DMS79 treated with DMSO at 0.1 percent for 48 hours (cell line): ENCODE measurements at places on chromosomes 16 and 17.

DNA sequence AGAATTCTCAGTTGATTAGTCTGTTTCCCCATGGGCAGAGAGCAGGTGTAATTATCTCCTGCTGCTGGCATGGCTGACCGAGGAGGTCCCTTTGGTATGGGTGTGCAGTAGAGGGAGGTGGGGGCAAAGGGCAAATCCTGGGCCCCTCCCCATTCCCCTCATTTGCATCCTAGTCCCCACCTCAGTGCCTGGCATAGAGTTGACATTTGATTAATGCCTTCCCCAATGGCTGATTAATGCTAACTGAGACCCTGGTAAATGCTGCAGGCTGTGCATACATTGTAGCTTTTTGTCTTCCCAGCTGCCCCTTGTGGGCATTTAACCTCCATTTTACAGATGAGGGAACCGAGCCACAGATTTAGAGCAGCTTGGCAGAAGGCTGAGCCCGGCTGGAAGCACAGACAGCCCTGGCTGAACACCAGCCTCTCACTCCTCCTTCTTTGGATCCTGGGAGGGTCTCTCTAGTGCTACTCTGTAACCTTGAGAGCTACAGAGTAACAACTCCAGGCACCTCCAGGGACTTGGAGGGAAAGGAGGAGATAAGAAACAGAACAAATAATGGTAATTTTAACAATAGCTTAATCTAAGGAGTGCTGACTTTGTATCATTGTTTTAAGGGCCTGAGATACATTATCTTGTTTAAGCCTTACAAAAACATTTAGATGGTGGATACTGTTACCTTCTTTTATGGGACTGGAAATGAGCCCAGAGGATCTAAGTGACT is 5.1 kb downstream of the PLCG2 start:
- DNase-seq, result no peak

DNA sequence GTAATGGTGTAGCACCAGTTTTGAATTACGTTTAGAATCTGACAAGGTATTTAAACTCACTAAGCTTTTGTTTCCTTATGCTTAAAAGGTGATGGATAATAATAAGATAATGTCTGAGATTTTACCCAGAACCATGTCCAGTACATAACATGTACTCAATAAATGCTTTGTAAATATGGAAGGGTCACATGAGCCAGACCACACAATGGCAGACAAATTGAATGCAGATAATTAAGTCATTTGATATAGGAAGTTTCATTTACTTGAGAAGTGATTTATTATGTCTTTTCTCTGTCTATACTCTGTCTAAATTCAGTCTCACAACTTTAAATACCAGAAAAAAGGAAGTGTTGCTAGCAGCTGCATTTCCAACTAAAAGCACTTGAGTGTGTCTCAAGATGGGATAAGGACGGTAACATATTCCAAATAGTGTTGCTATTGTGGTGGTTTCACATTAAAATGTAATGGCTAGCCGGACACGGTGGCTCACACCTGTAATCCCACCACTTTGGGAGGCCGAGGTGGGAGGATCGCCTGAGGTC is 52.5 kb upstream of the DHX40 start:
- DNase-seq, result no peak

DNA sequence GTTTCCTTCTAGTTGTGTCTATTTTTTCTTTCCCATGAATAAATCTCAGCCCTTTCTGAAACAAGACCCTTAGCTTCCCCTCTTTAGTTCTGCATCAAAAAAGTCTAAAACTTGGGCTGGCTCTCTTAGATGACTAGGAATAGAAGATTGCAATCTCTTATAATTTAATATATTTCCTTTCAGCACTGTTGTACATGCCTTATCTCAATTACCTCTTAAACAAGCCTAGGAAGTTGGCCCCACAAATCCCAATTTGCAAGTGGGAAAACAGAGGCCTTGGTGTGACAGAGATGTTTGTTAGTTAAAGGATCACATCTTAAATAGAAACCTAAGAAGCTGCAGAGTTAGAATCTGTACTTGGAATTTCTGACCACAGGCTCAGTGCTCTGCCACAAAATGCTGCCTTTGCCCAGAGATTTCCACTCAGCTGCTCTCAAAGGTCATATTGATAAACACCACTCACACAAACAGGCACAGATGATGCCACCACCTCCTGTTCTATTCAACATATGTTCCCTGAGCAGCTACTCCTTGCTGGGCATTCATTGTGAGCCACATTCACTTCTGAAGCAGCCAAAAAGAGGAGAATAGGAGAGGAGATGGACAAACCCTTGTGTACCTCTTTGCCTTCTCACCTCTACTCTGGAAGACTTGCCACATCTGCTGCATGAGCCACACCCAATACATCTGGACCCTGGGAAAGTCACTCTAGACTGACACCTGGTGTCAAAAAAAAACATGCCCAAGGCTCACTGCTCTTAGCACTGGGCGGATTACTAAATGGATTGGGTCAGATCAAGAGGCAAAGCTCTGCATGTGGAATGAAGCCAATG is 5.5 kb downstream of the CCDC182 start:
- peak; percentile 26 for DNase-seq

DNA sequence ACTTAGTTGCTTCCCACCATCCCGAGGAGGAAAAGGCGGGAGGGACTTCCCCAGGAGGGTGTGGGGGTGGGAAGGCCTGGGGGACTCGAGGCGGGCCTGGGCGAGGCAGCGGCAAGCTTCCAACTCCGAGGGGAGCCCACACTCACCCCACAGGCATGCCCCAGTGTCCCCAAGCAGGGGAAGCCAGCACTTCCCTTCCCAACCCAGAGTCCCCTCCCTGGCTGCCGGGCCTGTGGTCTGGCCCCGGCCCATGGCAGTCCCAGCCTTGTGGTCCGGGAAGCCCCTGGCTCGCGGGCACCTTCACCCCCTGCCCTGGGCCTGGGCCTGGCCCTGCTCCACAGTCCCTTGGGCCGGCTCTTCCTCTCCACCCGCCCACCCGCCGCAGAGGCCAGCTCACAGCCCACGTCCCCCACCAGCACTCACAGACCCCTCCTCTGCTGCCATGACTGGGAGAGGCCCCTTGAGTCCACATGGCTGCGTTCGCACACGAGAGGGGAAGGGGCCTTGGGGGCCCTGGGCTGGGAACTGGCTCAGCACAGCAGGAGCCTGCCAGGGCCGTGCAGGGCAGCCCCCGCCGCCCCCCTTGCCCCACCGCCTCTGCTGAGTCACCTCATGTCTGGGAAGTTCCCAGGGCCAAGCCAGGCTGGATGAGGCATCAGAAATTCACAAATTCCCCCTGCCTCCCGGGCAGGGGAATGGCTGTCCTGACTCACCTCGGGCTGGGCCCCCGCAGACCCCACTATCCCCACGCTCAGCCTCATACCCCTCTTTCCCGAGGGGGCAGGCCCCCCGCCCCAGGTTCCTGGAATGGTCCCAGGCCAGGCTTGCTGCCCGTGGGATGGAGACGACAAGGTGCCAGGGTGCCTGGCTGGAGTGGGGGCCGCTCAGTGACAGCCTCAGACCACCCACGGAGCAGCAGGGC is 27.8 kb downstream of the BAHCC1 start:
- DNase-seq, result no peak

DNA sequence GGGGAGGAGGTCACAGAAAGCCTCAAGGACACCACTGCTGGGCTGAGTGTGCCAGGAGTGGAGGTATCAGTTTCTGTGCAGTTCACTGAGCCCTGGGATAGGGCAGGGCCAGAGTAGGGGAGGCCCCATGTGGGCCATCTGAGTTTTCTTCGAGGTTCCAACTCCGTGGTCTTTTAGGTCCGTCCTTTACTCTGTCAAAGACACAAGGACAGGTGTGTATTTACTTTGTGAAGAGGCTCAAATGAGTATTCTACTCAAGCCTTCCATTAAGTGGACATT is 59.5 kb downstream of the USP22 start:
- DNase-seq, result no peak

- DNase-seq, result no peak
Observed at GRCh38 chr16:1626327-1626726, 14.2 kb downstream of the CRAMP1 start.
